ENCODE measurements at places on chromosomes 4 and X.

DNA sequence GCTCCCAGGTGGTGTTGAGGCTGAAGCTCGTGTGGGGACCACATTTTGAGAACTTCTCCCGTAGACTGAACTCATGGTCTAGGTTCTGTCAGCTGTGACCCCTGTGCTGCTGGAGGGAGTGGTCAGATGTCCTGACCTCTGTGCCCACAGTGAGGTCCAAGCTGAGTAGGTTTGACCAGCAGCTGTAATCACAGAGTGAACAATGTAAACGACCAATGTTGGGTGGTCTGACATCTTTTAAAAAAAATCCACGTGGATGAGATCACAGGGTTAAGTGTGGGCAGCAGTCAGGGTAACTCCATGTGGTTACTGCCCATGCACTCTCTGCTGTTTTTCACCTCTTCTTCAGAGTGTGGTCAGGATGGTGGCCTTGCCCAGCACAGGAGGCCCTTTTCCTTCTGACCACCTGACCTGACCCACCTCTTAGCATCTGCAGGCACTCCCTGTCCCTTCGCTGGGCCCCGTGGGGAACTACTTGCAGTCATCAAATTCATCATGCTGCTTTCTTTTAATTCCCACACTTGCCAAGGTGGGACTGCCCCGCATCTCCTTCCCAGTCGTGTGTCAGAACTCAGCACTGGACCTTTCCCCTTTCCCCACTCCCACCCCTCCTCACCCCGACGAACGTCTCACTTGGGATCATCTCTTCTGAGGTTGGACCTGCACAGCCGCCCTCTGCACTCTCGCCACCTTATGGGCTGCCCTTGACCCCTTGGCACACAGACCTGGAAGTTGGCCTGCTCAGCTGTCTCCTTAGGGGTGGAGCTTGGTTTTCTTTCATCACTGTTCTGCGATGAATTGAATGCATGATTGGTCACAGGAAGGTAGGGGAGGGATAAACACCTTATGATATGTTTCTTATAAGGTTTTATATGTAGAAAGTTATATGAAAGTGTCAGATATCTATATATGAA is 120.1 kb downstream of the PTTG2 start:
- DNase-seq = no peak

GRCh38 chr4:25177147-25177546 is 16.9 kb upstream of the SEPSECS start:
- DNase-seq = no peak

DNA sequence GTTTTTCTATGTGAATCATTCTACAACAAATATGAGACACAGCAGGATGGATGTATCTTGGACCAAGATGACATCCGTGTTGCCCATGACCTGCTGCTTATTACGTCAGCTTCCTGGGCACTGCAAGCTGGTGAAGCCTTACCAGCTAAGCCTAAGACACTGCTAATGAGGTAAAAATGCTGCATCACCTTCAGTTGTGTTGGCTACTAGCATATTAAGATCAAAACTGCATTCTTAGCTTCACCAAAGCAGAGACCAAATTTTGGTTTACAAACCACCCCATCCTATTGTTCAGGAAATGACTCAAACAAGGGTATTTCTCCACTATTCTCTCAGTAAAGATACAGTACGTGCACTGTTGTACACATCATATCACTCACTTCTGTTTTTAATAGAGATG is 50.3 kb downstream of the MAML3 start:
- no peak for DNase-seq

DNA sequence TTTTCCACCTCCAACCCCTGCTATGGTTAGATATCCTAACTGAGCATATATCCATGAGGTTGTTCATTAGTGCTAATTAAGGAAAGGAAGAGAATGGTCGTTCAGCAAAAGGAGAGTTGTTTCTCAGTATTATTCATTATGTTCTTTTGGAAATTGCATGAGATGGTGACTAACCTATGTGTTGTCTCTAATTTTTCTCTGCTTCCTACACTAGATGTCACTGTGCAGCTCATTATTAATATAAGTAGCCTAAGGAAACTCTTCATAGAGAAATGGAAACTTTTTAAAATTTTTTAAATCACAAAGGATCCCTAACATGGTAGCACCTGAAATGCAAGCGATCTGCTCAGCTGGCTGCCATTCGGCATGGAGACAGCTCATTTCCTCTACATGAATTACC is 67.7 kb upstream of the FAM9A start:
- no peak for DNase-seq
